ENCODE measurements at places on chromosomes 7 and 10. TPM values are rescaled to one million over a fixed set of nuclear protein-coding genes. Genes with fewer than 3 reads are reported as not detected.

GJC3 gene
- not detected for total RNA-seq

VSTM4 gene
- total RNA-seq, result 0.35 TPM

GRCh38 chr10:101839002-101839401 is 4.6 kb downstream of the KCNIP2 start:
- DNase-seq, result no peak

- DNase-seq, result no peak
These were observed 16.6 kb downstream of the BUD23 start for GRCh38 chr7:73700069-73700423.

DNA sequence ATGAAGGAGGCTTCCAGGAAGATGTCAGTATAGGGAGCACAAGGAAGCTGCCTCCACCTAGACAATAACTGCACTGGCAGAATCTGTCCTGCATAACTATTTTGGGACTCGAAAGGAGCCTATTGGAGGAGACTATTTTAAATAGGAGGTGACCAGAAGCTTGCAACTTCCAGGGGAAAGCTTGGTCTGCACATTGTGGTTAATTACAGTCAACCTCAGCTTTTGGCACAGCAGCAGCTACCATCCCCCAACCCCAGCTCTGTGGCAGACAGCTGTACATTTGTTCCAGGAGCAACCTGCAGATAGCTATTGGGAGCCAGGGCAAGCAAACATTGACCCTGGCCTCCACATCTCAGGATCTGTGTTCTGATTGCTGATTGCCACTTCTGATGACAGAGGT is 46.3 kb upstream of the NANOS1 start:
- DNase-seq, result peak; percentile 22

DNA sequence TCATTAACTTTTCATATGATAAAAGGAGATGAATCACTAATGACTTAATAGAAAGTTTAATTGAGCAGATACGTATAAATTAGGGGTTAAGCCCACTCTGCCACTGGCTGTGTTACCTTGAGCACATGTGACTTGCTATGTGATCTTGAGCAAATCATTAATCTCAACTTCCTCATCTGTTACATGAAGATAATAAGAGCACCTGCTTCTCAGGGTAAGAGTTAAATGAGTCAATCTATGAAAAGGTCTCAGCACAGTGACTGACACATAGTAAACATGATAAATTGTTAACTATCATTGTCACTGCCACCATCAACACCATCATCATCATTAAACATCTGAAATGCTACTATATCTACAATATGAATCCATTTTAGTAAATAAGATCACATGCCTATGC is 110.8 kb downstream of the TPK1 start:
- DNase-seq, result peak; percentile 74

DNA sequence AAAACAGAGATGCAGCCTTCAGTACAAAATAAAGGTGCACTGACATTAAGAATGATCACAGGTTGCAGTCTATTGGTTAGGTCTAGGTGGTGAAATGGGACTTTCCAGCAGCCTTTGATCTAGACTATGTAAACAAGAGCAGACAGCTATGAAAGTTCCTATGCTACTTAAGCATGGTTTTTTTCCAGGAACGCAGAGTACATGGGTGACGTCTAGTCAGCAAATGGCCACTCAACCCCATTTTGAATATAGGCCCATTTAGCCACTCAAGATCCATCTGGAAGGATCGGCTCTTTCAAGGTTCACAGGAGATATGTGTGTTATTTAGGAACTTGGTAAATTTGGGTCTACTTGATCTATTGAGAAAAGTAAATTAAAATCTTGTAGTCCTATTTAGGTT is 1424.6 kb upstream of the LRRTM3 start:
- DNase-seq, result peak; percentile 47

Measured in renal cortical epithelial cell (primary cell).